Suprapubic skin (tissue), 4 donors: ENCODE measurements at places on chromosomes 1 and 21.

DNA sequence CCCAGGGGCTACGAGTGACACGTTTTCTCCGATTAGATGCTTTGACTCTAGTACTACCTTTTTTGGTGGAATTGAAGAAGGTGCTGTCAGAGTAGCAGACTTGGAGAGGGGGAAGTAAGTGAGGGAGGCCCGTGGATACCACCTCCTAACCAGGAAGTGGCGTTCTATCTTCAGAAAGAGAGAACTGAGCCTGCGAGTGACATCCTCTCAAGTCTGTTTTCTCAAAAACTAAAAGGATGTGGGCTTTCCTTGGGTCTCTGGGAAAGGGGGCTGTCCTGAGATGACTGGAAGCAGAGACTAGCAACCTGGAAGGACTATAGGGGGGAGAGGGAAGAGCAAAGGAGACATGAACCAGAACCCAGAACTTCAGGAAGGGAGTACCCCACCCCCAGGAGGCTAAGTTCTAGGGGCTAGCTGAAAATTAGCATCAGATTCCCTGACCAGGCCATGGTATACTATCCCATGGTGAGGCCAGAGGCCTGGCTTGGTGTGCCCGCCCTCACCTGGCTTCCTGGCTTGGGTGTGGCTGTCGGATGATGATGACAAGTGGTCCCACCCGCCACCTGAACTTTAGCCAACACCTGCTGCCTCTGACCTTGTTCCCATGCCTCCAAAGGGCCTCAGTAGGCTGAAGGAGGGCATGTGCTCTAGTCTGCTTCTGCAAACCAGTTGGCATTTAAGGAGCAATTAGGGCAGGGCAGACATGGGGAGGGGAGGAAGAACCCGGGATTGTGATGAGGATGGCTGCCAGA, 49.1 kb downstream of the ATP2B4 start:
- DNase-seq: no peak

DNA sequence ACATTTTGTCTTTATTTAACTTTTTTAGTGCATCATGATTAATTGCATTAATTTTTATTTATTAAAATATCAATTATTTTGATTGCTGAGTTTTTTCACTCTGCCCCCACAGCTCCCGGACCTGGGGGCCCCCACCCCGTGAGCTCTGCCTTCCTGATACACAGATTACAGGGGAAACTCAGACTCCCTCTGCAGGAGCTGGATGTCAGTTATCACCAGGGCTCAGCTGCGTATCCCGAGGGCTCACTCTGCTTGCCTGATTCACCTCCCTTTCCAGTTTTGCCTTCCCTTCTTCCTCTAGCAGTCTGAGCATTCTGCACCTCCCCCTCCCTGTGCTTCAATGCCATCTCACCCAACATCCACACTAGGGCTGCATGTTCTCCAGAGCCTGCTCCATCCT, 98.2 kb downstream of the ATP1A1 start:
- DNase-seq: no peak

GRCh38 chr1:174788981-174789380, 210.8 kb upstream of the CACYBP start:
- DNase-seq: no peak

GRCh38 chr1:221334062-221334461, 407.8 kb downstream of the DUSP10 start:
- no peak for DNase-seq

DNA sequence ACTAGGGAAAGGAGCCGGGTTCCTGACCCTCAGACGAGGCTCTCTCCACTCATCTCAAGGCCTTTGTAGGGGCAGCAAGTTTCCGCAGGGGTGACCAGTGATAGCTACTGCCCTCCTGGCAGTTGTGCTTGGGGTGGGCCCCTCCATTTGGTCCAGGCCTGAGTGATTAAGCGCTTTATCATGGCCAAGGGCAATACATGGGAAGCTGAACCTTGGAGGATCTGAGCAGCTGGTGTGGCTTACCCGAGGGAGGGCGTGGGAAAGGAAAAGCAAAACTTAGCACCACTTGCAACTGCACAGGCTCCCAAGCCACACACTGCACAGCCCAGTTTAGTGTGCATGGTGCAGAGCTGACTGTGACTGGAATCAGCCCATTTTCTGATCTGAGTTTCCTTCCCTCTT, 47.8 kb downstream of the GADD45A start:
- DNase-seq: no peak

GRCh38 chr21:31493350-31493880, 149.4 kb upstream of the TIAM1 start:
- no peak for DNase-seq

- DNase-seq: no peak
Measured at GRCh38 chr1:68015971-68016370, 34.5 kb downstream of the DIRAS3 start.

DNA sequence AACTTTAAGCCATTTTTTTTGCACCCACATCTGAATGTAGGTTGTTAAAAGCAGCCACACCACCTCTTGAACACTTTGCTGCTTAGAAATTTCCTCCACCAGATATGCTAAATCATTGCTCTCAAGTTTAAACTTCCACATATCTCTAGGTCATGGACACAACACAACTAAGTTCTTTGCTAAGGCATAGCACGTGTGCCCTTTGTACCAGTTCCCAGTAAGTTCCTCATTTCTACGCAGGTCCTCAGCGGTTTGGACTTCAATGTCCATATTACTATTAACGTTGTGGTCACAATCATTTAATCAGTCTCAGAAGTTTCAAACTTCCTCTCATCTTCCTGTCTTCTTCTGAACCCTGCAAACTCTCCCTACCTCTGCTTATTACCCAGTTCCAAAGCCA, 661.6 kb upstream of the PKN2 start:
- DNase-seq: no peak

- DNase-seq: no peak
Measured at GRCh38 chr1:201883266-201883665, 5.4 kb upstream of the SHISA4 start.

DNA sequence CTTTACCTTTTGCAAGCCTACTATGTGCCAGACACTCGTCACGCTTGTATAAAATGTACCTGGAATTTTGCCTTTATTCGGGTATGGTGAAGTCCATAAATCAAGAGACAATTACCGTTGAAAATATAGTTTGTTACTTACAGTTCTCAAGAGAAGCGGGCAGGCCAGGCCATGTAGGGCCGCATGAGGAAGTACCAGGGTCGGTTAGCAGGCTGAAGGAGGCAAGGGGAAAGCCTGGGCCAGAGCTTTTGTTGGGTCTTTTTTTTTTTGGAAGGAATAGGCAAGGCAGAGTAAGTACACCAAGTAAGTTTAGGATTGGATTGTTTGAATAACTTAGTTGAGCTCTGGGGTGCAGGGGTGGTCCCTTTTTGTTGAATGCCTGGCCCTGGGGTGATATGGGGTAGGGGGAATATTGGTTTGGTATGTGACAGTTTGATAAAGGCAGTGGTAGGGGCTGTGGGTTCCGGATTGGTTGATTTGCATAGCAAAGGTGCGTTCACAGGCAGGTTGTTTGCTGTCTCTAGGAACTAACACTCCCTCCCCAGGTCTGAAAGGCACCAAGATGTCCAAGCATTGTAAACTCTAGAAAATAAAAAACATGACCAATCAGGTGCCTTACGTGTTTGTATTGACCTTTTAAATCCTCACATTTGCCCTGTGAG, 80.7 kb downstream of the KAZN start:
- no peak for DNase-seq

- no peak for DNase-seq
Measured at GRCh38 chr1:7500381-7501083, 270.6 kb upstream of the VAMP3 start.

DNA sequence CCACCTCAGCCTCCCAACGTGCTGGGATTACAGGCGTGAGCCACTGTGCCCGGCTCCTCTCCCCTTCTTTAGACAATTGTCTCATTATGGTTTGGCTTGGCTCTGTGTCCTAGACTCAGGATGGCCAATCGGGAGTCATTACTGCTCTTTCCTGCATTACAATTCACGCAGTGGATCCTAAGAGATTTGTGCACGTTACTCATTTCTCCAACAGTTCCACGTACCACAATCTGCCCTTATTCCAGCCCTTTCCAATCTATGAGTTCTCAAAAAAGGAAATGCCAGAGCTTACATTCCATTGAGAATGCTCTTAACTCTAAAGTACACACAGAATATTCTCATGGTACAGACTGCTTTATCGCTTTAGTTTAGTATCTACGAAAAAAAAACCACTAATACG, 357.0 kb downstream of the GPATCH2 start:
- no peak for DNase-seq

DNA sequence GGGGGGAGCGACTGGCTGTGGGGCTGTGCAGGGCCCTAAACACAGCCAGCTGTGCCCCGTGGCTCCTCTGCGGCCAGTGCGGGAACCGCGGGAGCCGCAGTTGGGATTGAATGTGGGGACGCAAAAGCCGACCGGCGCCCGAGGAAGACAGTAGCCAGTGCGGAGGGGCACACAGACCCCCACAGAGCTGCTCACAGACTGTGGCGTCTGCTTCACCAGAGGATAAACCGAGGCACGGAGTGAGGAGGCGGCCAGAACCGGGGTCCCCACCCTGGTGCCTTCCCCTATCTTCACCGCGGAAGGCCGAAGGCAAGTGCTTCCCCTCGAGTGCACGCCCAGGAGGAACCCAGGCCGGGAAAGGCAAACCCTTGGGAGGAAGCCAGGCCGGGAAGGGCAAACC, 8.7 kb upstream of the TMEM52 start:
- no peak for DNase-seq

- DNase-seq: no peak
Measured at GRCh38 chr1:218521414-218522169, 176.5 kb downstream of the TGFB2 start.

DNA sequence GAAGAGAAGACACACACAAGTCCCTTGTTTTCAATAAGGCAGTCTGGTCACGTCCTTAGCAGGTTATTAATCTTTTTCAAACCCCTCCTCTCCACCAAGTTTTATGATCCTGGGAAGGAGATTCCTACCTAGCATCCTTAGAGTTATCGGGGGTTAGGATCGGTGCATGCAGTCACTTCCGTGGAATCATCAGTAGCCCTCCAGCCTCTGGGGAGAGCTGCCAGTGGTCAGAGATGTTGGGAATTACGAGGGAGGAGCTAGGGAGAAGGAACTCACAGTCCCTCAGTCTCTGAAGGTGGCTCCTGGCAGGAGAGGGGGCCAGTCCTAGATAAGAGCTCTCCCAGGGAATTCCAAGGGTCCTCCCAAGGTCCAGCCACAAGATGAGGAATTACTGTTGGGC, 57.7 kb upstream of the ATP5PO start:
- DNase-seq: no peak

DNA sequence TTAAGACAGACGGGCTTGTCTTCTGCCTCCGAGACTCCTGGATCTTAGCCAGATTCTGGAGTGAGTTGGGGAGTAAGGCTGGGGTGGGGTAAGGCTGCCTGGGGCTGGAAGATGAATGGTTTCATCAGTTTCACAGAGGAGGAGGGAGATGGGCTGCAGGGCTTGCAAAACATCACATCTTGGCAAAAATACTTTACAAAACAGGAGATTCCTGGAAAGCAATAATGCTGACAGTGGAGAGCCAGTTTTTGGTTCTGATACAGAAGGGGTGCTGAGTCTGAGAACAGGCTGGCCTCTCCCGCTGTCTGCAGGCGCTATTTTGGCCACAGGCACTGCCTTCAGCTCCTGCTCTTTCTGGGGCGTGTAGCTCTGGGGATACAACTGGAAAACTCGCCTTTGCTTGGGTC, 83.4 kb upstream of the KCNE2 start:
- peak; percentile 78 for DNase-seq

DNA sequence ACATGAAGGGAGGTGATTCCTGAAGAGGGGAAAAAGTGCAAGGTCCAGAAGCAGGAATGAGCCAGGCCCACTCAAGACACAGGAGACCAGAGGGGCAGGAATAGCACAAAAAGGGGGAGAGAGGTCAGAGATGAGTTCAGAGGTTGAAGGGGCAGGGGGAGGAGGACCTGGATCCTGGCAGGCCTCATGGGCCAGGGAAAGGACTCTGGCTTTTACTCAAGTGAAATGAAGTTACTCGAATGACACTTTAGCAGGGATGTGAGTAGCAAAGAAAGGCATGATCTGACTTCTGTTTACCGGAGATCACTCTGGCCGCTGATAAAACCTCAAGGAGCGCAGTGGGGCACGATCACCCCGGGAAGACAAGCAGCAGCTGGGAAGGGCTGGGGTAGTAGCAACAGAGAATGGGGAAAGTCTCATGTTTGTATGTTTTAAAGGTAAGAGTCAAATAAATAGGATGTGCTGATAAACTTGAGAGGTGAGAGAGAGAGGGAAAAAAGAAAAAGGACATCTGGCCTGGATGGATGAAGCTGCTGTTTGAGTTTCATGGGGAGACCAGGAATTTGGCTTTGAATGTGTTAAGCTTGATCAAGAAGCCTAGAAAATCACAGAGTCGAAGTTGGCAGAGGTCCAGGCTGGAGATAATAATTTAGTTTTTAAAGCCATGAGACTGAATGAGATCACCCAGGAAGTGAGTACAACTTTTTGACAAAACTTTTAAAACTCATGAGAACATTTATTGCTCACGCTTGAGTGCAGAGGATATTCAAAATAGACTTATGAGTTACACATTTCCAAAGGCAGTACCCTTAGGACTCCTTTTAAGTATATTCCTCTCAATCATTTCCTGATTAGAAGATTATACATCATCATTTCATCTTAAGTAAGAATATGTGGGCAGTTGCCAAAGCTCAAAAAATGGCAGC, 156.0 kb downstream of the RERE start:
- DNase-seq: no peak

DNA sequence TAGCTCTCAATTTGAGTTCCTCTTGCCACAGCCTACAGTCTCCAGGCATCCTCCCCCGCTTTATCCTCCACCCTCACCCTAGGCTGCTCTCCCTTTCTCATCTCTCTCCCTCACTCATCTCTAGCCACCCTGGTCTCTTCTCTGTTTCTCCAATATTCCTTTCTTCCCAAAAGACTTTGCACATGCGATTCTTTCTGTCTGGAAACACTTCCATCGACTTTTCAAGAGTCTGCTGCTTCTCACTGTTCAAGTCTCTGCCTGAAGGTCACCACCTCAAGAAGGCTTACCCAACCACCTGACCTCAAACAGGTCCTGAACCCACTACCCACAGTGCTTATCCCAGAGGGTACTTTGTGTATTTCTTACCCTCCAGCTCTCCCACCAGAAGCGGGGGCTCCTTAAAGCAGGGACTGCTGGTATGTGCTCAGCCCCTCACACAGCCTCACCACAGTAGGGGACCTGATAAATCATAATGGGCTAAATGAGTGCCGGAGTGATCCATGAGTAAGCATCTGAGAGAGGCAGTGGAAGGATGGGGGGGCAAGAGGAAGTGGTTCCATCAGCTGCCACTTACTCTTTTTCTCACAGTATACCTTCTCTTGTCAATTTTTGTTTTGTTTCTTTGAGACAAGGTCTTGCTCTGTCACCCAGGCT, 14.3 kb upstream of the KRTAP19-8 start:
- no peak for DNase-seq

DNA sequence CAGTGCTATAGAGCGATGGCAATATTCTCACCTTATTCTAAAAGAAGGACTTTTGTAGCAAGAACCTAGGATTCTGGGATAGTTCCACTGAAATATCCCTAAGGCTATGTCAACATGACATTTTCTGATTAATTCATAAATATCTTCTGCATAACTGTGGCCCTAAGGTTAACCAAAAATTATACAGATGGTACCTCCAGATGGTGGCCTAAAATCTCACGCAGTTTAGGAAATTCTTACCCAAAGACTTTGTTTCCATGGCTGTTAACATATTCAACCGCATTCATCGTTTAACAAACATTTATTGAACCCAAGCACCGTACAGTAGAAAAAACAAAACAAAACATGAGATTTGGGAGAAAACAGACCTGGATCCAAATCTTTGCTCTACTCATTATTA, 19.1 kb downstream of the NID1 start:
- no peak for DNase-seq

GRCh38 chr1:28984311-28984684, 69.9 kb downstream of the EPB41 start:
- DNase-seq: no peak

- no peak for DNase-seq
Measured at GRCh38 chr21:18369115-18369514, 34.5 kb downstream of the TMPRSS15 start.

- no peak for DNase-seq
Measured at GRCh38 chr1:174872615-174873058, 127.1 kb upstream of the CACYBP start.
